ENCODE measurements at places on chromosomes 2 and 18. TPM values are rescaled to one million over a fixed set of nuclear protein-coding genes. Genes with fewer than 3 reads are reported as not detected.

GRCh38 chr2:128263902-128264331, 54.8 kb downstream of the HS6ST1 start:
- H3K36me3 ChIP-seq, result no peaks in the 10 kb centered on the region
- no peaks in the 10 kb centered on the region for H3K4me1 ChIP-seq
- no peaks in the 10 kb centered on the region for H3K27me3 ChIP-seq
- H3K27ac ChIP-seq, result no peak overlapping the region
- no peak for DNase-seq
- no peak overlapping the region for H3K4me3 ChIP-seq

DNA sequence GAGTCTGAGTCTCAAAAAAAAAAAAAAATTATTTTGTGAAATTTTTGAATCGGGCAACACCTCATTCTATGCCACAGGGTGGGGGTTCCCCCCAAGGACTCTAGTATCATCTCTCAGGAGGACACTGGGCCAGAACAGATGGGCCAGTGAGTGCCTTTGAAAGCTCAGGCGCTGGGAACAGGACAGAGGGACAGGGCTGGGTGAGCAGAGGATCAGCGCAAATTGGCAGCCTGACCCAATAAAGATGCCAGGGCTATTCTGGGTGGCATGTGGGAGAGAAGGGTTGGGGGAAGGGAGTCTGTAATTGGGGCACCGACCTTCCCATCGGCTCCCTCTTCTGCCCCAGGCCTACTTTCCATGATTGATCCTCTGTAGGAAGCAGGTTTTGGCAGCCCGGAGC, 44.0 kb downstream of the KIF3C start:
- H3K27me3 ChIP-seq, result no peaks in the 10 kb centered on the region
- DNase-seq, result no peak
- no peak overlapping the region for H3K27ac ChIP-seq
- no peaks in the 10 kb centered on the region for H3K36me3 ChIP-seq

DNA sequence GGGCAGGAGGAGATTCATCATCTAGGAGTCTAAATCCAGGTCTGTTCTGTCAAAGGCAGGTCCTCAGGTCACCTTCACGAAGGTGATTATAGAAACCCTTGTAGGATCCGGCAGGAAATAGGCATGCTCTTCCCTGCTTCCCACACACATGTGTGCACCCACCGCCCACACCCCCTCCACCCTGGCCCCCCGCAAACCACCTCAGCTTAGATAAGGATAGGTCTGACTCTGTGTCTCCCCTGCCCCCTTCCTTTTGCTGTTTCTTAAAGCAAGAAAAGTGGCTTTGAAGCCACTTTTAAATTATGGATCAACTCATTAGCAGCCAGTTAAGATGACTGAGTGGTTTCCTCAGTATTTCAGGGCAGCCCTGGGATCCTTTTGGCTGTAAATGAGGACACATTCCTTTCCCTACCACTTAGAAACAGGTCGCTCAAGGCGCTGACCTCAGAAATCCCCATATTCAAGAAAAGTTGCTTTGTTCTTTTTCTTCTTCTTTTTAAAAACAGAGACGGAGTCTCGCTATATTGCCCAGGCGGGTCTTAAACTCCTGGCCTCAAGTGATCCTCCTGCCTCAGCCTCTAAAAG, 14.5 kb upstream of the CIB4 start:
- no peaks in the 10 kb centered on the region for H3K36me3 ChIP-seq
- DNase-seq, result no peak
- H3K27me3 ChIP-seq, result peaks cover 7% of the 10 kb centered on the region
- H3K4me3 ChIP-seq, result no peak overlapping the region
- H3K27ac ChIP-seq, result no peak overlapping the region
- no peaks in the 10 kb centered on the region for H3K4me1 ChIP-seq

The POTEI gene
- total RNA-seq, result not detected

All from activated CD4-positive, alpha-beta T cell treated with anti-CD3 and anti-CD28 coated beads, Interleukin-2, amount 10 ng/mL, durations not matched to agents 24 days and 14 days (primary cell).